ENCODE measurements at places on chromosomes 13 and 19. TPM values are rescaled to one million over a fixed set of nuclear protein-coding genes. Genes with fewer than 3 reads are reported as not detected.

DNA sequence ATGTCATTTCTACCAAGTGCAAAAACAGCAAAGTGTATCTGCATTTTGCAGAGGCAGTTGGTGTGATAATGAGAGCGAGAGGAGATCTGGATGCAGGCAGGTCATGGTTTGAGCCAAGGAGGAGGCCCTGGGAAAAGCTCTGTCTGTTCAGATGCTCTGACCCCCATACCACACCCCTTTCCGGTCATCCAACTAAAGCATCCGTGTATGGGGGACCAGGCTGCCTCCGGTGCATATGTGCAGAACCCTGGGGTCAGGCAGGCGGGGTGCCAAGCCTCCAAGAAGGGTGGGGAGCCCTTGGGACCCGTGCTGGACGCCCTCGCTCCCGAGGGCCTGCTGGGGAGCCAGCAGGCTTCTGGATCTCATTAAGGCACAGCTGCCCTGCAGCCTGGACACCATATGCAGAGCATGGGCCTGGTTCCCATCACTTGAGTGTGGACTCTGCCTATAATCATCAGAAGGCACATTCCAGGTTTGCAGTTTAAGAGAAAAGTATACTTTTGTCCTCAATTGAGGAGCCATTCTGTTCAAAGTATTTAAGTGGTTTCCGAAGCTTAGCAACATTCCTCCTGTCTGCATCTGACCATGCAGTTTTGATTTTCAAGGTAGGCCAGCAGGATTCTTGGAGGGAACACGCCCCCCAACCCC, 56.1 kb downstream of the ALOX5AP start:
- no peak for DNase-seq

DNA sequence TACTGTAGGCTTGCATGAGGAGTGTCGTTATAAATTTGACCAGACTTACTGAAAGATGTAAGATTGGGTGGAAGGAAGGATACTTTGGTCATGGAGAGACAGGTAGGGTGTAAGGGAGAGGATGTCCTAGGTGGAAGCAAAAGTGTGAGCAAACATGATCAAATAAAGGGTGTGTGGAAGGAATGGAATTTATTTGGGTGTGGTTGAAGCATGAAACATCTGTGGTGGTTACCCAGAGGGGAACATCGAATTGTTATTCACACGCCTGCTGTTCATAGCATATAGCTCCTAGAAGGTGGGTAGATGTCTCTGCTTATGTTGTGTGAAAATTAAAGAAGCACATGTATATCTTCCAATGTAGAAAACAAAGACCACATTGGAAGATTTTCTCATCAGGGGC, 157.7 kb downstream of the ATP8A2 start:
- DNase-seq, result no peak

DNA sequence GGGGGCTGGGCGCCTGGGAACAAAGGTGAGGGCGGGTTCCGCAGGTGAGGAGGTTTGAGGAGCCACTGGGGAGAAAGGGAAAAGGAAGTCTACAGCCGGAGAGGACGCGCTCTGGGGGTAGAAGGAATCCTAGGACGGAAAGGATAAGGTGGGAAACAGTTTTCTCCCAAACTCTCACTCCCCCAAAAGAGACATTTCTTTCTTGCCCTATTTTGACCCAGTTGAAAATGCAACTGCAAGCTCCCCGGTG, 651 bp upstream of the POLR1D start:
- DNase-seq, result no peak

The SOX1 gene
- not detected for total RNA-seq
